Activated CD8-positive, alpha-beta memory T cell treated with anti-CD3 and anti-CD28 coated beads for 4 hours (primary cell): ENCODE measurements at places on chromosomes 4 and X.

- DNase-seq = no peak
Measured at GRCh38 chrX:152824841-152825374, 5.6 kb downstream of the CETN2 start.

- no peak for DNase-seq
Measured at GRCh38 chr4:53782458-53782845, 191.2 kb upstream of the LNX1 start.

DNA sequence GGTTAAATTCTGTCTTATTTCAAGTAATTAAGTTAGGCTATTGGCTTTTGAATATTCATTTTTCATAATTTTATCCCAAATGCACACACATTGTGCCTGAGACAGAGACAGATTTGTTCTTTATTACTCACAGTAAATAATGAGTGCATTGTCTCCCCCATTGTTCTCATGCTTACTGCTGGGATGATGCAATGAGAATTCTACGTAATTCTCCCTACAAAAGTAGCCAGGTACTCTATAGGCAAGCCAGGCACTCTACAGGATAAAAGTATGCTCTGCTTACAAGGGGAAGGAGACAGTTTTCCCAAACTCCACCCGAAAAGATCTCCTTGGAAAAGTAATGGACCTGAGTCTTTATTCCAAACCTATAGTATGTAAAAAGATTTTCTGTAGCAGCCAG is 1890.7 kb upstream of the PCDH10 start:
- no peak for DNase-seq

- no peak for DNase-seq
Measured at GRCh38 chr4:45841791-45842190, 282.1 kb downstream of the GABRG1 start.

GRCh38 chrX:39975101-39975925 is 122.4 kb downstream of the BCOR start:
- DNase-seq = no peak

- DNase-seq = no peak
Measured at GRCh38 chrX:39487166-39487968, 610.4 kb downstream of the BCOR start.

DNA sequence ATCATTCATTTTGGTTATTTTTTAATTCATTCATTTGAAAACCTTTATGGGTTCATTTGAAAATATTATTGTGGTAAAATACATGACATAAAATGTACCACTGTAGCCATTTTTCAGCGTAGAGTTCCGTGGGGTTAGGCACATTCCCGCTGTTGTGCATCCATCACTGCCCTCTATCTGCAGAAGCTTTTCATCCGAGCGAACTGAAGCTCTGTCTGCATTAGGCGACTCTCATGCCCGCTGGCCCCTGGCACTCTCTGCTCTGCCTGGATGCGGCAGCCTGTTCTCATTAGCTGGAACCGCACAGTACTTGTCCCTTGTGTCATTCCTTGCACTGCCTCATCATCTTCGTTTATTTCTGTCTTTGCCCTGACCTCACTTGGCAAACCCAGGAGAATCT is 17.5 kb downstream of the CFAP99 start:
- DNase-seq = no peak

DNA sequence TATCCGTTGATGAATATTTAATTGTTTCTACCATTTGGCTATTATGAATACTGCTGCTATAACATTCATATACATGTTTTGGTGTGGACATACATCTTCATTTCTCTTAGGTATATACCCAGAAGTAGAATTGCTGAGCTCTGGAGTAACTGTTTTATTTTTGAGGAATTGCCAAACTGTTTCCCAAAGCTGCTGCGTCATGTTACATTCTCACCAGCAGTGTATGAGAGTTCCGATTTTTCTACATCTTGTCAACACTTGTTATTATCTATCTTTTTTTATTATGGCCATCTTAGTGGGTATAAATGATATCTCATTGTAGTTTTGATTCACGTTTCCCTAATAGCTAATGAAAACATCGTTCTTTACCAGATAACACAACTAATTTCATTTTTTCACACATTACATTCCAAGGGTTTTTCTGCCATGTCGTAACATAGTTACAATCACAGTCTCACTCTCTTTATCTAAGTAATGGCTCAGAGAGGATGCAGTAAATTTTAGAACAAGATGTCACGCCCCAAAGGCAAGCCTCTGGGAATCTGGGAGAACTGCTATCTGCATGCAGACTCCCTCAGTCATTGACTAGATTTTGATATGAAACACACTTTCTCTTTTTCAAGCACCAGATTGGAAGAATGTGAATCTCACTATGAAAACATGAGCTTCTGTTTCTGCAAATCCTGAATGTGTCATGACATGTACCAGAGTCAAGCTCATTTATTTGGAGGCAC is 10.3 kb downstream of the ARHGAP6 start:
- no peak for DNase-seq

- DNase-seq = no peak
Measured at GRCh38 chr4:20395160-20395773, 143.6 kb downstream of the SLIT2 start.

- no peak for DNase-seq
Measured at GRCh38 chr4:137956256-137956655, 285.9 kb downstream of the SLC7A11 start.

- no peak for DNase-seq
Measured at GRCh38 chr4:2742823-2743517, 13.2 kb downstream of the TNIP2 start.

DNA sequence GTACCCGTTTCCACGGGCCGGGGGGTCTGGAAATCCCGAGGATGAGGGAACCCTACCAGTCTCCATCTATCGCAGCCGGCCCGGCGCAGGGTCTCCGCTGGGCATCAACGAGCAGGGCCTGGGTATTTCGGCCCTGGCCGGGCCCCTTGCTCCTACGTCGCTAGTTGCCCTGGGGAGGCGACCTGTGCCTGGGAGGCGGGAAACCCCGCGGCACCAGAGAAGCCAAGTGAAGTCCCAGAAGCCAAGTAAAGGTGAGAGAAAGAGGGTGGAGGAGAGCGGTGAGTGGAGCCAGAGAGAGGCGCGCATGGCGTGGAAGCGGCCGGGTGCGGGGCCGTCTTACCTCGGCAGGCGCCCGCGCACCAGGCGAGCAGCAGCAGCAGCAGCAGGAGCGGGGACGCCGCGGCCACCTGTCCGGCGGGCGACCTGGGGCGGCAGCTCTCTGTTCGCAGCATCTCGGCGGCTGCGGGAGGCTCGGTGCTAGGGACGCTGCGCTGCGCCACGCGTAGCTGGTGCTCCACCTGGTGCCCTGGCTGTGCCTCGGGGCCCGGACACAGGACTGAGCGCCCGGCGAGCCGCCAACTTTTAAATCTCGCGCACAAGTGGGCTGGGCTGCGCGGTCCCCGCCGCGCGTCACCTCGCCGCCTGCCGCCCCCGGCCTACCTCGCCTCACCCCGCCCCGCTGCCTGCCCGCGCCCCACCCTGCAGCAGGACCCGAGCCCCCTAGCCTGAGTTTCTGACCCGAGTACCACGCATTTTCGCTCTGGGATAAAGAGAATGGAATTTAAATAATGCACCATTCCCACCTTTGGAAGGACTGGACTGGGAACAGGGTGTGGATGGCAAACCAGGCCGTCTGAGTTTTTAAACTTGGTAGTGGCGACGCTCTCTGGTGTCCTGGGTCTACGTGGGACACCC is at the start of gene NMU:
Gene NMU (minus strand): TSS at position 558 of the 915 bp plus-strand sequence. CDS start 106 bp downstream, at position 452.
- DNase-seq = no peak

DNA sequence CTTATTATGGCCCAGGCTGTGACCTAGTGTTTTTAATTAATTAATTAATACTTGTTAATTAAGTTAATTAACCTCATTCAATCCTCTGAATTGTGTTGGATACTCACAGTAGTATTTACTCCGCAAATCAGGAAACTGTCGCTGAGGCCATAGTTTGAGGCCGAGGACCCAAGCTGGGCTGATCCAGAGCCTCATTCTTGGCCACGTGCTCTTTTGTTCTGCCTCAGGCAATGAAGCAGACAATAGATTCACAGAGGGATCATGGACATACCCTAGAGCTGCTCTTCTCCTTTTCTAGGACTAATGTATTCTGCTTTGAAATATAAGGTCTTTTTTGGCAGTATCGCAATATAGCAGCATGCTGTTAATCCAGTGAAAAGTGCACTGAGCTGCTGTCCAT is 24.0 kb upstream of the SNCA start:
- DNase-seq = no peak

- DNase-seq = no peak
Measured at GRCh38 chrX:109619771-109620170, 5.2 kb downstream of the KCNE5 start.

DNA sequence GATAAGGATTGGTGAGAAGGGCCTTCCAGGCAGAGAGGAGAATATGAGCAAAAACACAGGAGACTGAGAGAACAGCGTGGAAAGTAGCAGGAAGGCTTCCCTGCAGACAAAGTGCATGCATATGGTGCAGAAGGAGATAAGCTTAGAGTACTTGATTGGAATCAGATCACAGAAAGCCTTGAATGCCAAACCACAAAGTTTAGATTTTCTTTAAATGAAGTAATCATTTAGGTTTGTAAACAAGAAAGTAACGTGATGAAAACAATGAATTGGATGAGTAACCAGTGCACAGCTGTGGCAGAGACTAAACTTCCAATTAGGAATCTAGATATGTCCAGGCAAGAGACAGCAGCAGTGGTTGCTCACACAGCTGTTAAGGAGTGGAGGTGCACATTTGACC is 83.8 kb upstream of the C1QTNF7 start:
- DNase-seq = no peak

DNA sequence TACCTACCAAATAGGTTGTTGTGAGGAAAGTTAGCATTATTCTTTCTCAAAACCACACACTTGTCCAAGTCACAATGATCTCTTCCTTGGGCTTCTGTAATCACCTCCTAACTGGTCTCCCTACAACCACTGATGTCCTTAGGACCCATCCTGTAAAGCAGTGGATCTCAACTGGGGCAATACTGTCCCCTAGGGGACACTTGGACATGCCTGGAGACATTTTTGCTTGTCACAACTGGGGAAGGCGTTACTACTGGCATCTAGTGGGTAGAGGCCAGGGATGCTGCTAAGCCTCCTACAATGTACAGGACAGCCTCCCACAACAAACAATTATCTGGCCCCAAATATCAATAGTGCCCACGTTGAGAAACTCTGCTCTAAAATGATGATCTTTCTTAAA is 118.7 kb upstream of the AP1S2 start:
- DNase-seq = no peak

DNA sequence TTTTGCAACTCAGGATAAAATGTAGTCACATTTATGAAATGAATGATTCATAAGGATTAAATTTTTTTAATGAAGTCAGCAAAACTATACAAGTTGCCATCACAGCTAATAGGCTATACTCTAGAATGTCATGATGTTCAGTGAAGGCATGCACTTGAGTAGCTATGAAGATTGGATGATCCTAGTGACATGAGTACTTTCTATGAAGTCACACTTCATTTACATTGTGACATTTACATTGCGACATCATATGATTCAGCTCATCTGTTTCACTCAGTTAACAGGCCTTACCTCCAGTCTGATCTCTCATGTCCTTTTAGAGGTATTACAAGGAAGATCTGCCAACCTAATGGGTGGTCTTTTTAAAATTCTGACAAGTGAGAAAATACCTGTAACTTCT is 82.7 kb upstream of the FGF13 start:
- no peak for DNase-seq

DNA sequence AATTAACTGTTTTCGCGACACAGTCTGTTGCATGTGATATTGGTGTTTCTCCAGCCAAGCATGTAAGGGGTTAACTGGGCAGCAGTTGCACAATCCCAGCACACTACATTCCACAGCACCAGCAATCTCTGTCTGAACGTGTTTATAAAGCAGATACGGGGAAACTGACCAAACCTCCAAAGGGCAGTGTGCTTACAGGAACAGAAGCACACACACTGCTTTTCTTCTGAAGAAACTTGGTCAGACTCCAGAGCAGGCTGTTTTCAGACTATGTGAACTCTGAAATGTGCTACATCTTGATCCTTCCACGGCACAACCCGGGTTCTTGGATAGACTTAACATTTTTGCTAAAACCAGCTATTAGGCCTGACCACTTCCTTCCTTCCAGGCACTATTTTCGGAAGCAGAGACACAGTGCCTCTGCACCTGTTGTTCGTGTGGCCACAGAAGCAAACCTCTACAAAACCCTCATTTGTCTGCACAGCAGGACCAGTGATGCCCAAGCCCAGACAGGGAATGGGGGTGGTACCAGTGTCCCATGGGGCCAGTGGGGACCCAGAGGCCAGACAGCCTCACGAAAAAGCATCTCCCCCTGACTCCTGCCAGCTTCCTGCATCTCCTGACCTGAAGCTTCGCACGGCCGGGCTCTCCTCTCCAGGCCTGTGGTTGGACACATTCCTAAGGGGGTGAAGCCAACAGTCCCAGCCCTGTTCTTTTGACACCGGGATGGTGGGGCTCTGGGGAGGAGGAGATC is 90.1 kb downstream of the IRF2 start:
- DNase-seq = no peak

DNA sequence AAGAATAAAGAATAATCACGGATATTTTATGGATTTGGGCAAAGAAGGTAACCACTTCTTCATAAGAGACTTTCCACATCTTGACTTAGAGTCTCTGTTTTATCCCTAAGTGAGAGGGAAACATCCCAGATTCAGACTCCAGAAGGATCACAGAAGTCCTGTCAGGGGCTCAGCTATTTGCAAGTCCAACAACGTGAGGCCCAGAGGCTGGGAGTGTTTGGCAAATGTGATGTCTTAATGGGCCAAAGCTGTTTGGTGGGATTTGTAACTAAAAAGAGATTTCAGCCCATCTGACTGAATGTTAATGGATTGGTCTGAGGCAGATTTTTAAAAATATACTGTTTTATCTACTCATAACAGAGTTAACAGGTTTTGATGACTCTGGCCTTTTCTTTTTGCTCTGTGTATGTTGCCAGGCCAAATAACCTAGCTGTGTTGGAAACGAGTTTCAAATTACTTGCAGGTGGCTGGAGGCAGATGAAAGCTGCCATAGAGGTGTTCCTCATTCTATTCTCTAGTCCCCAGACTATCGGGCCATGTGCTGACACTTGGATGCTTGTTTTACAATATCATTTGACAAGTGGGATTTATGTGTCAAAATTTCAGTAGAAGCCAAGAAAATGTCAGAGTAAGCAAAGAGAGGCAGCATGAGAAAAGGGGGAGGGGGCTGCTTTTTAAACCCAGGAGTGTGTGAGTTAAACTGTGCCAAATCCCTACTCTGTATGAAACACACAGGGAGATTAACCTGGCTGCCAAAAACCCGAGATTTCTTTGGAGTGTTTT is 330.9 kb downstream of the DCHS2 start:
- DNase-seq = no peak
